ENCODE measurements at places on chromosomes 4 and X.

DNA sequence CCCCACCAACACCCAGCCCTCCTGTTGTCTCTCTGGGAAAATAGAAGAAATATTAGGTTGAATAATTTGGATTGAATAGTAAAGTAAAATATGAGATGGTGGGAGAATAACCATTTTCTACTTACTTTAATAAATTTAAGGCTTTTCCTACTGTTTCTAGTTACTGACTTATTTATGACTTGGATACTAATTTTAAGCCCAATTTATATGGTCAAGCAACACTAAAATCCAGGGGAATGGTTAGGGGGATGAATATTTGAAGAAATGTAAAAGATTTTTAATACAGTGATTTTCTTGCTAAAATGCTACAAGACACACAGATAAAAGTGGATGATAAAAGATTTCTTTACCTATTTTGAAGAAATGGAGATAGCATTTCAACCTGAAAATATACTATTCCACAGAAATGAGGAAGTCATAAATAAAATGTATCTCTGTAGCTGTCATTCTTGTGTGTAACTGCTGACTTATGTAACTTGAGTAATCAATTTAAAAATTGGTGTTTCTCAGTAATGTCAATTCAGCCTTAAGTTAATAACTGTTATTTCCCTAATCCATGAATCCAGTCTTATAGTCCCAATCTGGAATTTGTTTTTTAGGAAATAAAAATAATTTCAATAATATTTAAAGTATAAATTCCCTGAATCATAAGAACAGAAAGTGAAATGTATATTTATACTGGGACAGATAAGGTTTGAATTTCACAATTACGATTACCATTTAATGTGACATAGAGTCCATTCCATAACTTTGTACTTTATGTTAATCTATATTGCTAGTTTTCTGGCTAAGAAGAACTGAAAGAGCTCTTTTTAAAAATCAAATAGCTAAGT, 24.3 kb upstream of the IL2 start:
- no peak for DNase-seq

GRCh38 chr4:4693258-4693657, 151.4 kb upstream of the STX18 start:
- DNase-seq: no peak

GRCh38 chr4:36553029-36553428, 271.6 kb downstream of the DTHD1 start:
- DNase-seq: no peak

DNA sequence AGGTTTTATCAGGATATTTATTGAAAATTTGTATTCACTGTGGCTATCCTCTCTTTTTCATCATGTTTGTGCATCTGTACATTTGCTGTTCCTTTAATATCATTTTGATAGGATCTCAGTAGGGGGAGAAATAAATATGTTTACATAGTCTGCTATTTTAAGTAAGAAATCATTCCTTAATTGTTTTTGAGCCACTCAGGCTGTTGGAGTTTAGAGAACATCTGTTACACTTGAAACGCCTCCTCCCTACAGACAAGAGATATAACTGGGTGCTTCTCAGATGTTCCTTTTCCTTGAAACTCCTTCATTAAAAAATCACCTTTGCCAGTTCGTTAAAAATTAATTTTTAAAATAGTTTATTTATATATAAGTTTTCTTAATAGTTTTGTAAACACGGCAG, 59.4 kb downstream of the QRFPR start:
- no peak for DNase-seq

GRCh38 chrX:94065091-94065490, 391.1 kb downstream of the FAM133A start:
- no peak for DNase-seq

GRCh38 chrX:151019856-151020255, 36.7 kb downstream of the HMGB3 start:
- no peak for DNase-seq

- no peak for DNase-seq
These were observed 237.3 kb downstream of the NLGN4X start for GRCh38 chrX:5991393-5991792.

DNA sequence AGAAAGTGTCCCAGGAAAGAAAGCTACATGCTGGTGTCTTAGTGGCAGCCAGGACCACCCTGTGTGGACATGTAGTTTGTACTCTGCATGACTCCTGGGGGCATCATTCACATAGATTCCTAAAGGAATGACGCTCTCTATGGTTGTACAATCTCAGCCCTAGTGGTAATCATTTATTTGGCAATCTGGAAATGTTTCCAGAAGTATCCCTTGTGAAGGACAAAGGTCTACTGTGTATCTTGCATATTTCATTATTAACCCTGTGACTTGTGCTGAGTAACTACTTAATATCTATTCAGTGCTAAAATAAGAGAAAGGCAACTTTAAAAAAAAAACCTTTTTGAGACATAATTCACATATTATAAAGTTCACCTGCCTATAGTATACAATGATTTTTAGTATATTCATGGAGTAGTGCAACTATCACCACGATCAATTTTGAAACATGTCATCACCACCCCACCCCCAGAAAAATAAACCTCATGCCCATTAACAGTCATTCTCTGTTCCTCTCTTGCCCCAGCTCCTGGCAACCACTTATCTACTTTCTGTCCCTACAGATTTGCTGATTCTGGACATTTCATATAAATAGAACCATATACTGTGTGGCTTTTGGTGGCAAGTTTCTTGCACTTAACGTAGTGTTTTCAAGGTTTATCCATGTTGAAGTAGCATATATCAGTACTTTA, 51.7 kb downstream of the SHROOM3 start:
- DNase-seq: no peak

- DNase-seq: no peak
These were observed 124.3 kb upstream of the DIPK2B start for GRCh38 chrX:45324941-45325340.

GRCh38 chr4:6087669-6088341, 69.6 kb upstream of the C4orf50 start:
- DNase-seq: no peak

GRCh38 chr4:86678796-86679195, 84.7 kb downstream of the PTPN13 start:
- no peak for DNase-seq

- no peak for DNase-seq
These were observed 25.3 kb upstream of the SOD3 start for GRCh38 chr4:24770032-24770584.

- DNase-seq: no peak
These were observed 28.6 kb downstream of the ANAPC10 start for GRCh38 chr4:145069361-145069760.

DNA sequence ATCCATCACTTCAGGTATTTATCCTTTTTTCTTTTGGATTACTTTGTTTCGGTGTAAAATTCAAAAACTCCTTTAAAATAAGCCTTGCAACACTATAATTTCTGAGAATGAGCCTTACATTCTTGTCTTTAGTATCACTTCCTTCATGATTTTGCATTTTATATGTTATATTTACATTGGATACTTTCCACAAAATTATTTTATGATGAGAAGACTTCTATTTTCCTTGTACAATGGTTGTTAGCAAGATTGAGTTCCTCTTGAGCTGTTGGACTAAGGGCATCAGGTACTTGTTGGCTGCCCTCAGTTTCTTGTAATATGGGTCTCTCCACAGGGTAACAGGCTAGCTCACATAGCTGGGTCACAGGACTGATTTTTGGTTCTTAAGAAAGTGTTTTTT, 22.7 kb upstream of the HPGDS start:
- no peak for DNase-seq

GRCh38 chrX:42627891-42628290, 150.1 kb downstream of the PPP1R2C start:
- DNase-seq: no peak

- no peak for DNase-seq
These were observed 299.6 kb upstream of the ARSJ start for GRCh38 chr4:114279066-114279465.

GRCh38 chrX:150157291-150157690, 205.8 kb upstream of the MAMLD1 start:
- no peak for DNase-seq

DNA sequence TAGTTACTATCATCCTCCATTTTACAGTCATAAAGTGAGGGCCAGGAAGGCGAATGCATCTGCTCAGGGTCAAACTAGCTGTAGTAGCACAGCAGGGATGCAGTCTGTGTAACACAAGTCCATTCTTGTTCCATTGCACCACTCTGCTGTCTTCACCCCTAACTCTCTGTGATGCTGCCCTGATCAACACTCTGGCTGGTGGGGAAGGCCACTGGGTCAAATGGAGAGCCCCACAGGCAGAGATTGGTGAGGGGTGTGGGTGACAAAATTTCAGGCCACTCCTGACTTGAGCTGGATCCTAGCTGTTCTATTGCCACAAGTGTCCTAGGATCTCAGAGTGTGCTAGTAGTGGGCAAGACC, 136.5 kb downstream of the PJA1 start:
- no peak for DNase-seq

GRCh38 chr4:127558088-127558487, 74.7 kb upstream of the INTU start:
- no peak for DNase-seq

DNA sequence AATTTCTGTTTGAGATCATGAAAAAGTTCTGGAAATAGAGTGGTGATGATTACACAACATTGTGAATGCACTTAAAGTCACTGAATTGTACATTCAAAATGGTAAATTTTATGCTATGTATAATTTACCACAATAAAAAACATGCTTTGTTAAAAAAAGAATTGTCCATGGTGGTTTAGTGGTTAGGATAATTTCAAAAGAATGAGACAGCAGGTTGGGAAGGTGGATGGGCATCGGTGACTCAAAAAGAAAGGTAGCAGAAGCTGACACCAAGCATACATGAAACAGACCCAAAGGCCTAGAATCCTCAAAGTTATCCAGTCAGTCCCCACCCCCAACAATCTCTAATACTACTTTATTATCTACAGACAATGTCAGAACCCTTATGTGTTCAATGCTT, 91.1 kb downstream of the MSN start:
- DNase-seq: no peak

- DNase-seq: no peak
These were observed at the start of gene GATA1 for GRCh38 chrX:48786341-48786800. Gene GATA1, plus strand, starts transcription at chrX:48786590. Its CDS starts 4,520 bp downstream, at chrX:48791110.

- no peak for DNase-seq
These were observed 38.6 kb upstream of the TLR3 start for GRCh38 chr4:186030399-186030775.

DNA sequence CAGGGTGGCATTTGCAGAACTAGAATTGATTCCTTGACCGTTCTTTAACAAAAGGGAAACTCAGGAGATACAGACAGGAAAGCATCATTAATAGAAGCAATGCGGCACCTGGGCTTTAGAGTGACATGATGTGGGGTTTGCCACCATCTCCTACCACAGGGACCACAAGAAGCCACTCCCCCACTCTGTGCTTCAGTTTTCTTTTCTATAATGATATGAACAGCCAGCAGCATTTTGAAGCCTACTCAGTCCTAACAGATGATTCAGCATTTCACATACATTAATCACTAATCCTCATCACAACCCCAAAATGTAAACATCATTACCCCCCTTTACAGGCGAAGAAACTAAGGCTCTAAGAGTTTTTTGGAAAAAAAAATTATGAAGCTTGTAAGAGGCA, 22.9 kb downstream of the CCDC149 start:
- no peak for DNase-seq

GRCh38 chrX:9151772-9152307, 117.9 kb upstream of the FAM9B start:
- DNase-seq: no peak

- no peak for DNase-seq
These were observed 5.4 kb upstream of the LRAT start for GRCh38 chr4:154738426-154738825.

DNA sequence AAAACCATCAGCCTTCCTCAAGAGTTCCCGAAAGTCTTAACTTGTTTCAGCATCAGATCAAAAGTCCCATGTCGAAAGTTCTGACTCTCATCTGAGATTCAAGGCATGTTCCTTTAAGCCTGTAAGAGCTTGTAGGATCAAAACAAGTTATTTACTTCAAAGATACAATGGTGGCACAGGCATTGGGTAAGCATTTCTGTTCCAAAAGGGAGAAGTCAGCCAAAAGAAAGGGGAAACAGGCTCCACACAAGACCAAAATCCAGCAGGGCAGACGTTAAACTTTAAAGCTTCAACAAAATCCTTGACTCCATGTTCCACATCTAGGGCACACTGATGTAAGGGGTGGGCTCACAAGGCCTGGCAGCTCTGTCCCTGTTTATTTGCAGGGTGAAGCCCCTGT, 91.7 kb downstream of the FHDC1 start:
- no peak for DNase-seq

DNA sequence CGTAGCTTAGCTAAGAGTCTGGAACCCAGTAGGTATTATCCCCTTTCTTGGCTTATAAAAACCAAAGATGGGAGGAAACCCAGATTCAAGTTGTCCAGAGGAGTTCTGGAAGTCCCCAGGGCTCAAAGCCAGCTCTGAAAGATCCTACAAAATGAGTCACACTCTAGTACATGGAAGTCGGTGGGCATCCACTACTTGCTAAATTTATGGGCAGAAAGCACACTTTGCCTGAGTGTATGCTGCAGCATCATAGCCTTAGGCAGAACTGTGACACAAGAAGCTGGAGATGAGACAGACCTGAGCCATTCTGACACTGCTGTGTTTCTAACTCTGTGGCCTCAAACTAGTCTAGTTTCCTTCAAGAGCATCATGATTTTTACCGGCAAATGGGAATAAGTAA, 429.3 kb downstream of the AFF2 start:
- no peak for DNase-seq

DNA sequence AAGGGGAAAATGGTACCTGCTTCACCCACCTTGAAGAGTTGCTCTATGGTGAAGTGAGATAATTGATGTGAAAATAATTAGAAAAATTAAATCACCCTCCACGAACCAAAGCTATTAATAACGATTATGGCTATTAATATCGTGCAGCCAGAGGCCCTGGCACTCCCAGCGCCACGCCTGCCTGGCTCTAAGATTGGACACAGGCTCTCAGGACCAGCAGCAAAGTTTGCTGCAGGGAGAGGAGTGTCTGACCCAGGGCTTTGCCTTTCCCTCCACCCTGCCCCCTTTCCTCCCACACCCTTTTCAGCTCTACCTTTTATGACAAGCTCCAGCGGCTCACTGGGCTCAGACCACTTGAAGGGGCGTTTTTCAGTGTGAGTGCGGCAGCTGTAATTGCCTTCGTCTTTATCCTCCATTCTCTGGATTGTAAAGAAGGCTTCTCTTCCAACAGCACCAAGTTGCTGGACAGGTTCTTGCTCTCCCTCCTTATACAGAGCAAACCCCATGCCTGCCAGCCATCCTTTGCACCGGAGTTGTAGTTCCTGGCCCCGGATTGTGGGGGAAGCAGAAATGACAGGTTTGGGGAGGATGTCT, 11.5 kb downstream of the IGSF1 start:
- DNase-seq: no peak

GRCh38 chr4:7909463-7910262, 30.0 kb downstream of the AFAP1 start:
- DNase-seq: no peak

DNA sequence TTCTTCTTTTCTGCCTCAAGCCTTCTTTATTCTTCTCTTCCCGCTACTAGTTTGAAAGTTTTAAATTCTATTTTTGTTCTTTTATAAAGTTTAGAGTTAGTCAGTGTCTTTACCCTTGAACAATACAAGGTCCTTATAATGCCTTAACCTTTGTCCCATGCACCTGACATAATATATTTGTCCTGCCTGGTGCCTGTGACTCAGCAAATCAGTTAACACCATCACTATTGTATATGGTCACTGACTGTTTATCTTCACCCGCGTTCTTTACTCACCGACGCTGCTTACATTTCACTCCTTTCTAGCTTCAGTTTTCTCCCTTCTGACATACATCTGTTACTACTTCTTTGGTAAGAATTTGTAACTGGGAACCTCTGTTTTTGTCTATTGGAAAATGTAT, 5.7 kb downstream of the SMIM20 start:
- no peak for DNase-seq

Measured in T-helper 17 cell (primary cell).